ENCODE measurements at places on chromosomes 13 and 19.
A peak's percentile ranks its signal among the peaks of the same experiment; 100 is the strongest.

DNA sequence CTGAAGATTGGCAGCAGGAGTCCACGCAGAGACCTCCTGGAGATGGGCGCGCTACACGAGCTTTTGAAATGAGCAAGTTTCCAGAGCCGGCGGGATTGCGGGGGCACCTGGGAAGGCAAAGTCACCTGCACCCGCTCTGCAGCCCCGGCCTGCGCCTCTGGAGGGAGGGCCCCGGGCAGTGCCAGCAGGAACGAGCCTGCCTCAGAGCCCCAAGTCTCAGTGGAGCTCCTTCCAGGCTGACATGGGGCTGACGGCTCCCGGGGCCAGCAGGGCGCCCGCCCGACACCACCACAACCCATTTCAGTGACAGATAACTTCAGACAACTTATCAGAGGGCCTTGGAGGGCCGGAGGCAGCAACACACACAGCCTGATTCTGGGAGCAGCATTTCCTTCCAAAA, 45.0 kb downstream of the RASA3 start:
- DNase-seq: no peak

- no peak for DNase-seq
Measured at GRCh38 chr13:70255406-70255991, 147.2 kb upstream of the KLHL1 start.

DNA sequence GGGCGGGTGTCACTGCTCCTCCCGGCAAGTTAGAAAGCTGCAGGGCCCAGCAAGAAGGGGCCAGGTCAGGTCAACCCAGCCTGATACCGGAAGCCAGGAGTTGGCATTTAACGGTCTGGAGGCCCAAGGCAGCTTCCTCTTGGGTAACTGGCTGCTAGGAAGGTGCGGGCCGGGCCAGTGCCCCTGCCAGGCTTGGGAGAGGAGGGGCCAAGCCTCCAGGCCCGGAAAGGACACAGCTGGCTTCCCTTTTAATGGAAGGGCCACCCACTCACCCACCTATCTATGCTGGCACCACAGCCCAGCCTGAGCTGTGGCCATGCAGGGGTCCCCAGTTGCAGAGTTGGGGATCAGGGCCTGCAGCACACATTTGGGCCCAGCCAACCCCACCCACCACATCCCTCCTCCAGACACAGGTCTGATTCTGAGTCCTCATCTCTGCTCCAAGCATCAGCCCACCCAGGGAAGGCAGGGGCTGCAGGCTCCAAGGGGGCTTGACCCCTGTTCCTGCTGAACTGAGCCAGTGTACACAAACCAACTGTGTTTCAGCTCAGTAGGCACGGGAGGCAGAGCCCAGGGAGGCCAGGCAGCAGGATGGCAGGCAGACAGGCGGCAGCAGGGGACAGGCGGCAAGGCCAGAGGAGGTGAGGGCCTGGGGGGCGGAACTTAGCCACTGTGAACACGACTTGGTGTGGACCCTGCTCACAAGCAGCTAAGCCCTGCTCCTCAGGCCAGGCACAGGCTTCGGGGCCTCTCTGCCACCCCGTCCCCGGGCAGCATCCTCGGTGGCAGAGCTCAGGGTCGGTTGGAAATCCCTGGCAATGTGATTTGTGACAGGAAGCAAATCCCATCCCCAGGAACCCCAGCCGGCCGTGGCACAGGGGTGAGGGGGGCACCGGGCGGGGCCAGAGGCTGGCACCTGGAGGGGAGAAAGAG, 40.8 kb downstream of the ZSWIM4 start:
- DNase-seq: peak; percentile 72

DNA sequence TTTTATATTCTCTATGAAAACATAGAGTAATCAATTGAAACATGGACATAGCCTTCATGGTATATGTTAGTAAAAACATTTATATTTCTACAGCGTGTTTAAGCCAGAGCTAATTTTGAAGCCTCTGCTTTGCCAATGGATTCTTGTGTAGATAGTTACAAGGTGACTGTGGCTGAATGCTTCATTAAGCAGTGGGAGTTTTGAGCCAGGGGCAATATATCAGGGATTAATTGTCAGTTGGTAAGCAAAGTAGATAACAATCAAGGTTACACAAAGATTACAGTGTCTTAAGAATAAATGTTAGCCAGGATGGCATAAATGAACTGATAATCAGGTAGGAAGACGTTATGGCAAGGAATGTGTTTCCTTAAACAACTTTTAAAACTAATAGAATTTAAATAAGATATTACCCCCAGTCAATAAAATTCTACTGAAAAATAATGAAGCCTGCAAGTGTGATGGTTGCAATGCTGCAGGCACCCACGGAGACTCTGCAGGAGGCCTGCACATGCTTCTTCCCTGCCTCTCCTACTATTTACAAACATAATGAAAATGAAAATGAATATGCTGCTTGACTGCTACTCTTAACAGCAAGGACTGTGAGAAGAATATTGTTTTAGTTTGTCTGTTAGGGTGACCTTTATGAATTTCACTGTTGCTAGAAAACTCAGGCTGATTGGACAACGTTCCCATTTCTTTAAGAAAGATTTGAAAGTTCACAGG, 588.5 kb downstream of the GPC5 start:
- DNase-seq: no peak

DNA sequence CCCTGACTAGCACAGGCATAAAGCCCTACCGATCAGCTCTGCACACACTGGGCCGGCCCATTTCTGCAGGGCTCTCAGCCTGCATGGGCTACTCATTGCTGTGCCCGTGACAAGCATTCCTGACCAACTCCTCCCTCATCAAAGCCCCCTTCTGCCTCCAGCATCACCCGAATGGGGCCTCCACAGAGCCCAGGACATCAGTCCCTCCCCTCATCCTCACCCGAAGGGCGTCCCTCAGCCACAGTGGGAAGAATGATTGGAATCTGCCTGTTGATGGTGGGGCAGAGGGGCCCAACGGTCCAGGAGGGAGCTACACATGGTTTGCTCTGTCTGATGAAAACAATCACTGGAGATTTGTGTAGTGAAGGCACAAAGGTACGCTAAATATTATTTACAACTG, 43.8 kb downstream of the SERP2 start:
- no peak for DNase-seq

DNA sequence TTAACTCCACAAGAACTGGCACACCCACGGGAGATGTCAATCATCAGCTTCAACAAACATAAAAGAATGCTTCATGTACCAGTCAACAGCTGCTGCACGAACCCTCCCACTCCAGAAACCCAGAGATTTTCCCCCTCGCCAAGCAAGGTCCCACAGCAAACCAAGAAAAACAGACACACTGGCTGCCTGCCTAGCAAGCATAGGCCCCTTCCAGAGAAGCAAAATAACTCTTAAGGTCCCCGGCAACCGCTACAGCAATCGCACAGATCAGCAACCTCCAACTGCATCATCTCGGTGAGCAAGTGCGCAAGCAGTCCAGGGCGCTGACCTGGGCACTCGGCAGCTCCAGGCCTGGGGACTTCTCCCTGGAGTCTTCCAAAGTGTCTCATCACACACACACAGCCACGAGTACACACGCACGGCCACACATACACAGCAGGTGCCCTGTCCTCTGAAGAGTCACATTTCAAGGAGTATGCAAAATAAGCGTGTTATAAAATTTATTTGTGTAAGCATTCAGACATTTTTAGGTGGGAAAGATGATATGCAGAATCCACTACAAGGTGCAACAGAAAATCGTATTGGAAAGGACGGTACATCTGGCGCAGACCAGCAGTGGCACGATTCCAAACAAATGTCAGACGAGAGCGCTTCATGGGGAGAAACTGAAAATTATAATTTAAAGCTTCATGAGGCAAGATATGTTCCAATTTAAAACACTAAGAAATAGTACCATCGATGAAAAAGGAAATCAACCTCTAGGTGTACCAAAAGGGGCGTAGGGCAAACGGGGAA, 125.0 kb downstream of the STK24 start:
- no peak for DNase-seq

DNA sequence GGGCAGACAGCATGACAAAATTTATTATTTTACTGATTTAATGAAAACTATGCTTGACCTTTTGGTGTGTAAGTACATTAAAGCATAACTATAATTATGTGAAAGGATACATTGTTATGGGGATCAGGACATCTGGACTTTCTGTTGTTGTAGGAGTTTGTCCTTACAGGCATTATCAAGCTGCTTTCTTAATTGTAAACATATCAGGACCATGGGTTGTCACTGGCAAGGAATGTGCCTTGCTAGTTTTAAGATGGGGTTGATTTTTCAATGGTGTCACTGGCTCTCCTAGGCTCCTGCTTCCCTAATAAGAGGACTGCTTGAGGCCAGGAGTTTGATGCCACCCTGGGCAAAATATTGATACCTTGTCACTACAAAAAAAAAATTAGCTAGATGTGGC, 32.6 kb downstream of the KBTBD6 start:
- no peak for DNase-seq

GRCh38 chr19:966485-967088, 17.6 kb upstream of the WDR18 start:
- no peak for DNase-seq

- no peak for DNase-seq
Measured at GRCh38 chr19:55649268-55650125, 1.5 kb downstream of the CCDC106 start.

GRCh38 chr13:26502826-26503225, 54.7 kb upstream of the WASF3 start:
- DNase-seq: no peak

DNA sequence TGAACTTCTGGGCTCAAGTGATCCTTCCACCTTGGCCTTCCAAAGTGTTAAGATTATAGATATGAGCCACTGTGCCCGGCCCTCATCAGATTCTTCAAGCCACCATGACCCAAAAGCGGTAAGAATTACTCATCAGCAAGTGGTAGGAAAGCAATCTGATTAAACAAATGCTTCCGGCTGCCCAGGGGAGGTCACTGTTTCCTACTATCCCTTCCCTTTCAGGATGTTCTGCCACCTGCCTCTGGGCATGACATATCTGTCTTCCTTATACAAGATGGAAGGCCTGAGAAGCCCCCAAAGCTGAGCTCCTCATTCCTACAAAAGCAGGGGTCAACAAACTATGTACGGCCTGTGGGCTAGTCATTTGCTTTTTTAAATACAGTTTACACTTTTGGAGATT, 7.0 kb downstream of the ABHD8 start:
- DNase-seq: no peak

DNA sequence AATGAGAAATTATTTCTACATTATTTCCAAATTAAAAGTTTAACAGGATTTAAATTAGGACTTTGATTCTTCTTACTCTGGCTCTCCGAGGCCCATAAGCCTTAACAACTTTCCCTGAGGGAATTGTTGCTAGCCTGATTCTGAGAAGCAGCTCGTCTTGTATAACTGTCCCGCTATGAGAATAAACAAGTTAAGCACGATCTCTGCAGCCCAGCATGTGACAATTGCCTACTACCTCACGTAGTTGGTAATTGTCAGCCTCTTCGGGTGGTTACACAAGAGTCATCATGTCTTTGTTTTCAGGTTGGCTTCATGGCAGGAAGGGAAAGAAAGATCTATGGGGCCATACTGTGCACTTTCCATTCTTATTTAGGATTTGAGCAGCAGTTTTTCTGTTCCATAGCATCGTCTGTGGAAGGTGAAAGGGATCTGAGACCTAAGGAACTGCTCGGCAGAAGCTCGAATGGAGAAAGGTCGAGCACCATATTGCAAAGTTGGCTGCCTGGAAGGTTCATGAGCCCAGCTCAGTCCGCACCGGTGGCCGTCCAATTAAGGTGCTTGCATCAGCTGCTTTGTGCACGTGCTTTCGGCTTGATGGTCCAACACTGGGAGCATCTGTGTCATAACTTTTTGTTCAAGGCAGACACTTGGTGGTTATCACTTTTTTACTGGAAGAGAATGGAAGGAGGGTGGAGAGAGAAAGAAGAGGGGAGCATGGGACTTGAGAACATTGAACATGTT, 1.8 kb upstream of the STARD13 start:
- DNase-seq: no peak

- DNase-seq: no peak
Measured at GRCh38 chr13:106372199-106373155, 163.0 kb downstream of the EFNB2 start.

DNA sequence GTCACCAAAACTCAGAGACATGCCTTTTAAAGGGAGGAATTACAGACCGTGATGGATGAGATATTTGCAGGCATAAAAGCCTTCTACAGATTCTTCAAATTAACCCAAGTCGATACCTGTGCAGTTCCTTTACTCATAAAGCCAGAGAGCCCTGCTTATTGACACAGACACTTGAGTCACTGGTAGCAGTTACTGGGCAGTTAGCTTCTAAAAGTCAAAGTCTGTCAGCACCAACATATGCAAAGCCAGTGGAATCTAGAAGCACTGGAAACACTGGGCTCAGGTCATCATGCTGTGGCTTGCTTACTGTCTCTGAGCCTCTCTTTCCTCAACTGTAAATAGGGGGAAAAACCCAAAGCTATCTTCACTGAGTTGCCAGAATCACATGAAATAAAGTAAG, 25.7 kb upstream of the LRCH1 start:
- no peak for DNase-seq

GRCh38 chr13:34086281-34086680, 268.3 kb downstream of the RFC3 start:
- DNase-seq: no peak

DNA sequence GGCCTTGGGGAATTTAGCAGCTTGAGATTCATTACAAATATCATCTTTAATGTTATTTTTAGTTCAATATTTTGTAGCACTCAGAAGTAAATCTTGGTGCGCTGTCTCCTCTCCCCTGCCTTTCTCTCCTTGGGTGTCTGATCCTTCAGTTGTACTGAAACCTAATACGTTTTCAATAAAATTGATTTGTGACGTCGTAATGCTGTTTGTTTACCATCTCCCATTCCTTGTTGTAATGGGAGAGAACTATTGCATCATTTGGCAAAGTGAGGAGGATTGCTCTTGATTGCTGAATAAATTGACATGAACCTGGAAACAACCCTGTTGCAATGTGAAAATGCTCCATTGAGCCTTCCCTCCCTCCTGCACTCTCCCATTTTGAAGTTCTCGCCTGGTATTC, 43.2 kb upstream of the TSHZ3 start:
- no peak for DNase-seq

DNA sequence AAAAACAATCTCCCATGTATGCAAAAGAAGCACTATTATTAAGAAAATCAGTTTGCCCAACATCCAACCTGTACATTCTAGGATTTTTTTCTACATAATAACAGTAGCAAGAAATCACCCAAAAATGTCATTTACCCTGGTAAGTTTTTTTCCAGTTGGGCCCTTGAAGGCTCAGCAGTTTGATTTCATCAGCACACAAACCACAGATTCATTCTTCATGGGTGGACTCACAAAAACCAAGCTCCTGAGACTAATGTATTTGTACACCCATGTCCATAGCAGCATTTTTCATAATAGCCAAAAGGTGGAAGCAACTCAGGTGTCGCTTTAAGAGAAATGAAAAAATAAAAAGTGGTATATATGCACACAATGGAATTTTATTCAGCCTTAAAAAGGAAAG, 210.1 kb downstream of the TBC1D4 start:
- DNase-seq: no peak

GRCh38 chr13:23918208-23918607, 20.9 kb upstream of the C1QTNF9B start:
- DNase-seq: no peak

All from CD4-positive, alpha-beta T cell treated with Interferon gamma for 1 hour (primary cell).